ENCODE measurements at places on chromosomes 5 and 9.

DNA sequence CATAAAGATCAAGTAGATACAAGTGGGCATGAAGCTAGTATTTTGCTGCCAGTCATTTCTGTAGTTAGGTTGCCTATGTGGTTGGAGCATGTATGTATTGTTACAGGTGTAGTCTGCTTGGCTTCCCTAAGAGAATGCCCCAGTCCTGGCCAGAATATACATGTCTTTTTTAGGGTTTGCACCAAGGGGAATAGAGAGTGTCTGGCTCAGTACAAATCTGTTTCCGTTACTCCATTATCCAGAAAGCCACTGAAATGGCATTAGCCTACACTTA lies 23.2 kb downstream of the TGFBR1 start:
- DNase-seq, result no peak

DNA sequence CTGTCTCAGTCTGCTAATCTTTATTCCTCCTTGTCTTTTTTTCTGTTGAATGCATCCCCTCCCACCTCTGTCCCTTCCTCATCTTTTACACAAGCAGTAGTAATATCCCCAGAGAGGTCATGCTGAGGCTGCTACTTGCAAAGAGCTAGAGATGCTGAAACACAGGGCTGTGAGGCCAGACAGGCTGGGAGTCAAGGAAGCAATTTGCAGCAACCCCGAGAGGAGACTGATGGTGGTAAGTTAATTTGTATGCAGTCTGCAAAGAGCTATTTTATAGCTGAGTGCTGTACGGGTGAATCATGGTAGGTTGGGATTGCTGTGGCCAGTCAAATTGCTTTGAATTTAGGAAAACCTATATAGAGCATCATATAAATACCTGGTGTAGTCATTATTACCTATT lies 90.2 kb upstream of the SLC24A2 start:
- DNase-seq, result no peak

DNA sequence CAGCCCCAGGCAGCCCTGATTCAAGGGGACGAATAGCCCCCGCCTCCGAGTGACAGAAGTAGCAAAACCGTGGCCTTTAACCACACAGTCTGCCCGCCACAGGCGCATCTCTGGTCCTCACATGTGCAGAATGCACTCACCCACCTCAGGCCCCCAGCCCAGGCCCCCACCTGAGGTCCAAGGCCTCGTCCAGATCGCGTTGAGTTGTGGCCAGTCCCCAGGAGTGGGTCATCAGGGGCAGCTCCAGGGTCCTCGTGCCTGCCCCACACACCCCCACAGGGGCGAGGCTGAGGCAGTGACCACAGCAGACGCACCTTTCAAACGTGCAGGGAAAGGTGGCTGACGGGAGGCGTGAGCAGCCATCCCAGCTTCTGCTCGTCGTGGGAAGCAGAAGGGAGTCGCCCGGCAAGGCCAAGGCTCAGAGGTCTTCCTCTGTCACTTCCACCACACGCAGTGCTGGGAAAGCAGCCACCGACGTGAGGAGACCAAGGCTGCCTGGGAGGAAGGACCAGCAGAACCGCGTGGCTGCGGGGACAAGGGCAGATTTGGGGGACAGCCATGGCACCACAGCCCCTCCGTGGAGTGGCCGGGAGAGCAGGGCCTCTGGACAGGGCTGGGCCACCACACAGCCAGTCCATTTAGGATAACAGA lies 77.8 kb upstream of the OTULINL start:
- DNase-seq, result no peak

DNA sequence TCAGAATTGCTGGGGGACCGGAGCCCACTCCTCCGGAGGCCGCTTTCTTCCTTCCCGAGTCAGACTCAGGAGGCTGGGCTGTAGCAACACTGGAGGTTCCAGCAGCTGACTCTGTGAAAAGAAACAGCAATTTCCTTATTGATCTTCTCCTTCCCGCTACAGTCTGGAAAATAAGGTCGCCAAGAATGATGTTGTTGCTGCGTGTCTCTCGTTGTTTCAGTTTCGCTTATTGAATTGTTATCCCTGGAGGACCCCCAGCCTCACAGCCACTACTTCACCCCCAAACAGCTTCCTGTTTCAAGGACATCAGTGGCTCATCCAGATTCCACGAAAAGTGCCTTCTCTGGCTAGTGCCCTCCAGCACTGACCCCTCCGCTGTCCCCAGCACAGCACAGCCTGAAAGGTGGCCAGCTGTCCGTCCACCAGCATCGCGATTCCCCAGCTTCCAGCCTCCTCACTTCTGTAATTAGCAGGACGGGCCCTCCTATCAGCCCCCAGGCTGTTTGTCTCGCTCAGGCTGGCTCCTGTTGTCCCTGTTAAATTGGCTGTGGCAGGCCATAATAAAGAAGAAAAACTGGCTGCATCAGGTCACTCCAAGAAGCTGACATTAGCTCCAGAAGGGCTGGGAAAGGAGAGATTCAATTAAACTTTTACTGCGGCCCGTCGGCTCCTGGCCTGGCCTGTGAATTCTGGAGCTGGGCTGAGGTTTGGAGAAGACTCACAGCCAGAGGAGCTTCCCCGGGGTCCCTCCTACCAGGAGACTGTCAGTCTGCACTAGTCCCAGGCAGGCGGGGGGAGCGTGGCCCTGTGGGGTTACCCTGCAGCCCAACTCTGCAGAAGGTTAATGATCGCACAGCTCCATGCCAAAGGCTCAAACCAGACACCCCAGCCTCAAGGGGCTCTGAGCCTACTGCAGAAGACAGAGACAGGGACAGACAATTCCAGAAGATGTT lies 40.5 kb downstream of the OLFM1 start:
- no peak for DNase-seq

DNA sequence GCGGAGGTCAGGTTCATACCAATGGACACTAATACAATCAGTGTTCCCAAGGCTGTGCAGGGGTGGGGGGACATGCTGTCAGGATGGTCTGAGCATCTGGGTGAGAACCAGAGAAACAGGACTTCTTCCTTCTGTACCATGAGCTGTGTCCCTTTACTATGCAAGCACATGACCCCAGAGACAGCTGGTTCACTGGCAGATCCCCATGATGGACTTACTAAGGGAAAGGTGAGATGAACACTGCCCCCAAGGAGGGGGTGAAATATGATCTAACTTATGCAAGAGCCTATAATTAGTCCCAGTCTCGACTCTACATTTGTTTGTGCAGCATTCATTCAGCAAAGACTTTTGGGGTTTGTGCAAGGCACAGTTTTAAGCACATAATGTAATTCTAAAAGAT lies 91.4 kb downstream of the LIFR start:
- DNase-seq, result peak; percentile 90

DNA sequence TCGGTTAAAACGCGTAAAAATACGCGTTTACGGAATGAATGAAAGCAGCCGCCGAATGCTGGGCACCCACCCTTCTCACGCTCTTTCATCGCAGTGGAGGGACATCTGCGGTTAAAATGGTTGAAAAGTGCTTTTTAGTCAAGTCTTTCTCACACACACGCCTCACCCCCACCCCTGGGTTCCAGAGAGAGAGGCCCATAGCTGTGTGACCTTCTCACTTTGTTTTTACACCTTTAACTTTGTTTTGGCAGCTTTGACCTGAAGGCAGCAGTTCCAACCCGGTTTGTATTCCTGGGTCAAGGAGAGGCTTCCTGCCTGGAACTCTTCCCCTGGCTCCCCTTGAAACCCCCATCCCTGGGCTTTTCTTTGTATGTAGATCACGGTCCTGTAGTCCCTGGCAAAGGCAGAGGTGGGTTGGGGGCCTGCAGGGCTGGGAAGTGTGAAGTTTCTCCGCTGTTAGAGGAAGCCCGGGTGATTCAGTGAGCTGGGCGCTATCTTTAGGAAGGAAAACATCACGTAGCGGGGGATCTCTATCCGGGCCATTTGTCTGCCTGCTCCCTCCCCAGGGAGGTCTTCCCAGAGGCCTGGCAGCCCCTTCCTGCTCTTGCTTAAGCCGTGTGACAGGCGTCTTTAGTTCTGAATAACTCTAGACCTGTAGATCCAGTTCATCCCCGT lies 29.6 kb downstream of the SPRY4 start:
- DNase-seq, result no peak

GRCh38 chr9:113579283-113580040 lies 115.9 kb downstream of the RGS3 start:
- peak; percentile 35 for DNase-seq

- peak; percentile 71 for DNase-seq
Measured at GRCh38 chr9:128251732-128252100, 24.1 kb downstream of the GOLGA2 start.

- DNase-seq, result peak; percentile 76
Measured at GRCh38 chr9:94065535-94065961, 18.7 kb upstream of the PTPDC1 start.

DNA sequence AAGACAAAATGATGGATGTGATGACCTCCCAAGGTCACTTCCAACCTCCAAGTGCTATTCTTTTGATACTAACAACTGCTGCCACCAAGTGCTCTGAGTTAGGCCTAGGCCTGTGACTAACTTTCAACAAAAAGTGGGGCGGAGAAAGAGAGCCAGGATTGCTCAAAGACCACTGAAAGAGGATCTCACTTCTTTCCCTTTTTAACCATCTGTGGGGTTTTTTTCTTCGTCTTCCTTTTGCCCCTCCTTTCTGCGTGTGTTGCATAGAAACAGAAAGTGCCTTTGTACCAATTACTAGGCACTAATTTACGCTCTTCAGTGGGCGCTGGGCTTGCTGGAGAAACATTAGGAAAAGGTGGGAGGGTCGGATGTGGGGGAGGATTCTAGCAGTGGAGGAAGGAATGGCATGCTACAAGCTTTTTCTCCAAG lies 8.0 kb downstream of the KLF9 start:
- DNase-seq, result peak; percentile 67

- DNase-seq, result no peak
Measured at GRCh38 chr5:125402787-125403186, 656.3 kb upstream of the ZNF608 start.

GRCh38 chr9:114096866-114097612 lies 2.1 kb downstream of the KIF12 start:
- no peak for DNase-seq
